Stimulated activated CD4-positive, alpha-beta T cell treated with anti-CD3 and anti-CD28 coated beads, Interleukin-4, amount 100 ng/mL, for 4 hours (primary cell): ENCODE measurements at places on chromosomes 1 and 21.

DNA sequence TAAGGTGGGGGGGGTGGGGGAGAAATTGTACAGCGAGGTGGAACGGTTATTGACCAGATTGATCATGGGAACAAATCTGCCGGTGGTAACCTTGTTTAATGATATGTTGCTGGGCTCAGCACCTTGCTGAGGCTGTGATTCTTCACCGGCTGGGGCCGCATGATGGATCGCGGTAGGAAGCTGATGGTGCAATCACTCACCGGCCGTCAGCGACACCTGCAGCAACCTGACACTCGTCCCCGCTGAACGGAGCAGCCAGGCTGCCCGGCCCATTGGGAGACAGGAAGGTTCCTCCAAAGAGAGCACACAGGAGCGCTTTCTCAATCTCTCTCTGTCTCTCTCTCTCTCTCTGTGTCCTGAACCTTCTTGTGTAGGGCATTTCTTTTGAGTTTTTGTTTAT is 128.5 kb upstream of the RRP15 start:
- DNase-seq: no peak

DNA sequence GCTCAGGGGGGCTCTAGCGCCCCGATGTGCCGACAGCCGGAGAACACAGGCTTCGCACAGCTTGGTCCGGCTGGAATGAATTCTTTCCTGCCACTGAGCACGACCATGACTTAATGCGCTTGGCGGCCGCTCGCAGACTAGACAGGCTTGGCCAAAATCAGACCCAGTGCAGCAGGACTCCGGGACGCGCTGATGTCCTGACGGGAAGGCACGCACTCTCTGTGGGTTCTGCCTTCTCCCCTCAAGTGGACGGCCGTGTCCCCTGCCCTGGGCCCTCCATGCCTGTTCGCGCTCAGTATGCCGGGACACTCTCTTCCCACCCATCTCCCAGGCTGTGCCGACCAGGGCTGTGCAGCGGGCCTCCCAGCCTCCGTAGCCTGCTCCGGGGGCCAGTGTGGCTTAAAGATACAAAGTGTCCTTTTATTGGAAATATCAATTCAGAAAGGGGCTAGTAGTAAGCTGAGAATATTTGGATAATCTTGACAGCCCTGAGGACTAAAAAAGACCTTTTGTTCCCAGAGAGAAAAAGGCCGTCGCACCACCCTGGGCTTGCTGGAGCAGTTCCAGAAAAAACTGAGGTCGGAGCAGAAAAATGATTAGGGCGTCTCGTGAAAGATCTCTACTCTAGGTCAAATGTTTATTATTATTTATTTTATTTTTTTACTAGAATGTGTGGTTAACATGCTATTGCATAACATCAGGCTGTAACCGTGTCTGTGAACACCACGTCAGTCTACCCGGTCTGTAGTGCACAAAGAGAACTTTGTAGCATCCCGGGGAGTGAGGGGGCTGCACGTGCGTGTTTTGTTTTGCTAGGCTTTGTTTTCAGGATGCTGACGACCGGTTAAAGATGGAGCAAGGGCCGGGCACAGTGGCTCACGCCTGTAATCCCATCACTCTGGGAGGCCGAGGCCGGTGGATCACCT is 88.1 kb upstream of the ARHGEF16 start:
- no peak for DNase-seq

- DNase-seq: peak; percentile 63
Measured at GRCh38 chr21:42513985-42514882, 582 bp downstream of the SLC37A1 start.

DNA sequence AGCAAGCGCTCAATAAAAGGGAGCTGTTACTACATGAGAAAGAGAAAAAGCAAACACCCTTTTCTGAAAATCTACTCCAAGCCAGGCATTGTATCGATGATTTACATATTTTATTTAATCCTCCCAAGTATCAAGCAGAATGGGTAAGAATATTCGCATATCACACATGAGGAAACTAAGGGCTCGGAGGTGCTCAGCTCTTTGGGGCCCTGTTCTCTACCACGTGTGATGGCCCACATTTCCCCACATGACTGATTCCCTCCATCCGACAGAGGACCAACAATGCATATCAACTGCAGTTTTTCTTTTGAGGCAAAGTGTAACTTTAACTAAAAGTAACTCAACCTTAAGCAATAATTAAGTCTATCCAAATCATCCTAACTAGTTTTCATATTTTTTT is 8.2 kb downstream of the ERI3 start:
- DNase-seq: no peak

DNA sequence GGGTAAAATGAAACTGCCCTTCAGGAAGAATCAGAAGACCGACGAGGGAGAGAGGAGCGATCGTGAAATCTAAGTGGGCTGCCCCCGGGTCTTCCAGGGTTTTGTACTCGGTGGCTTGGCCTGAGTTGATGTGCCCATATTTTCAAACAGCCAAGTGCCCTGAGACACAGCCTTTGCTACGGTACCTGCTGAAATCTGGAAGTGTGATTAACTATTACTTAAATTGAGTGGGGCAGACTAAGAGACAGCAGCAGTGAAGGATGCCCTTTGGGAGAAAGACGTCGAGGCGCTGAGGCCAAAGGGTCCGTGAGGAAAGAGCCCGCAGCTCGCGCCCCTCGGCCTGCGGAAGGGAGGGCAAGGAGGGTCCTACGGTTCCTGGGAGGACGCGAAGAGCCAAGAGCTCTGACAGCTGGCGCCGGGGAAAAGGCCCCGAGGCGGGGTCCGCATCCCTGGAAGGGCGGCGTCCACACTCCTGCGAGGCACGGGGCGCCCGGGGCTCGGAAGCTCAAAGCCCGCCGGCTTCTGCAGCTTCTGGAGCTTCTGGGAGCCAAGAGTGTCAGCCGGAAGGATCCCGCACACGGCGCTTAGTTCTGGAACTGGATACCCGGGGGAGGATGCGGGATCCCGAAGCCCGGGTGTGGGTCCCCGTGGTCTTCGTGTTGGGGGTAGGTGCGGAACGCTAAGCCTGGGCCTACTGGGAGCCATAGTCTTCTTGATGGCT is 15.4 kb upstream of the RNU1-4 start:
- DNase-seq: no peak

DNA sequence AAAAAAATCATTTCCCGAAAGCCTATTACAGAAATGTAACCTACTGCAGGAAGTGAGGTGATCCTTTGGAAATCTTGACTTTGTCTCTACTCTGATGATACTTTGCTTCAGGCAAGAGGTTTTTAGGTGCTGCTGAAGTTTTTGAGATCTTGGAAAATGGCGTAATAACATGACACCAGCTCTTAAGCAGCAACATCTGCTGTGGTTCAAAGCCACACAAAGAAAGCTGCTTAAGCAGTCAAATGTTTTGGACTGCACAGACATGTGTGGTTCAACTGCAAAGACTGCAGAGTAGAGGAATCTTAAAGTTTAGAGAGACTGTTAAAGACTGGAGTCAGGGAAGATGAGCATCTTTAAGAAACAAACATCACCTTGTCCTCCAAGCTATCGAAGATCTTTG is 139.0 kb downstream of the RASAL2 start:
- no peak for DNase-seq

DNA sequence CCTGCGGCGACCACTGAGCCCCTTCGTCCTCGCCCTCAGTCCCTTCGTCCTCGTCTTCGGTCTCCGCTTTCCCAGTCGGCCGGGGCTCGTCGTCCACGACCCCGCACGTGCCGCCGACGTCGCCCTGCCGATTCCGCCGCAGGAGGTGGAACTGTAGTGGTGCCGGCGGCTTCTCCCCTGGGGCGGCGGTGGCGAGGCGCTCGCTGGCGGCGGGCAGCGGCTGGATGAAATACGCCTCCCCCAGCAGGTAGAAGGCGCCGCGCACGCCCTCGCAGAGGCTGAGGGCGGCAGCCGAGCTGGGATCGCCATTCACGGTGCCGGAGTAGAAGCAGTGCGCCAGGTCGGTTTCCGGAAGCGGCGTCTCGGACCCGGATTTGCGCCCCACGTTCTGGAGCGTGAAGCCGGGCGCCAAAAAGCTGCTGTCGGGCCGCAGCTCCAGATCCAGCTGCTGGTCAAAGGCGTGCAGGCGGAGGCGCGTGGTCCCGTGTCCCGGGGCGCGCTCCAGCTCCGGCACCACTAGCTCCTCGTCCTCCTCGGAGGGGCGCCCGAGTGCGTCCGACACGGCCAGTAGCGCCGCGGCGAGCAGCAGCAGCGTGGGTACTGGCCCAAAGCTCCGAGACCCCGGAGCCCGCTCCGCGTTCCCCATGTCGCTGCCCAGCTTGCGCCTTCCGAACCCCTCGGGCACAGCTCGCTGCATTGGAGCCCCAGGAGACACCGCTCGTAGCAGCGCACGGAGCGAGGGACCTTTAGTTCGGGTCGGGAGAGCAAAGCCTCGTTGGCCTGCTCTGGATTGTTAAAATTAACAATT is 747 bp downstream of the ADAMTS1 start:
- DNase-seq: no peak

DNA sequence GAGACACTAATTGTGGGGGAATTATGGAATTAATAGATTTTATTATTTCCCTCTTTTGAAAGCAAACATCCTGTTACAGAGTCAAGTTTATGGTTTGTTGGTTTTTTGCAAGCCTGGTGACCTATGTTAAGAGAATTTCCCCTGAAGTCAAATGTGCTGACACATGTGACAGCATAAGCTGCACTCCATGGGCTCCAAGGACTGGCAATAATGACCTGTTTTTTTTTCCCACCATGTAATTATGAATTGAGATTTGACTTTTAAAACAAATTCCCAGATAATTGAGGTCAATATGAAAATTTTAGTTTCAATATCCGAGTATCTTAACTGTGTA is 242.5 kb upstream of the SGIP1 start:
- DNase-seq: no peak

DNA sequence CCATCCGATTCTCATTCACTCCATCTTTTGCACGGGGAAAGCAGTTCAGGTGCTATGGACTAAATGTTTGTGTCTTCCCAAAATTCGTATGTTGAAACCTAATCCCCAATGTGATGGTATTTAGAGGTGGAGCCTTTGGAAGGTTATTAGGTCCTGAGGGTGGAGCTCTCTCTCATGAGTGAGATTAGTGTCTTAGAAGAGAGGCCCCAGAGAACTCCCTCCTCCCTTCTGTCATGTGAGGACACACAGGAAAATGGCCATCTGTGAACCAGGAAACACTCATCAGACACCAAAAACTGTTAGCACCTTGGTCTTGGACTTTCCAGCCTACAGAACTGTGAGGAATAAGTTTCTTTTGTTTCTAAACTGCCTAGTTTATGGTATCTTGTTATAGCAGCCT is 15.8 kb upstream of the CCDC190 start:
- no peak for DNase-seq

GRCh38 chr1:22317231-22317919 is 134.3 kb upstream of the ZBTB40 start:
- DNase-seq: no peak

DNA sequence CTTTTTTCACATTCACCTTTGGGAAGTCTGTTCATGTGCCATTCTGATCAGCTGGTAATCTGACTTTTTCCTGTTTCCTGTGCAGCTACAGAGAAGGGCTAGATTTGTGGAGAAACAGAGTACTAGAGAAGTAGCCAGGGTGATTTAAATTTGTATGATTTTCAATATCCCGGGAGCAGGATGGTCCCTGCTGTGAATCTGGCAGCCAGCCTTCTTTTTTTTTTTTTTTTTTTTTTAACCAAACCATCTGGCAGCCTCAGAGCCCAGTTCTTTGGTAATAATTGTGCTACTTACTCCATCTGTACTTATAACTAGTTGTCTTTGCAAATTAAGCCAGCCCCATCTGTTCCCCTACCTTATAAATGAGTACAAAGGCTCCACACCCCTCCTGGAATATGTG is 248.6 kb upstream of the DEPDC1 start:
- no peak for DNase-seq

DNA sequence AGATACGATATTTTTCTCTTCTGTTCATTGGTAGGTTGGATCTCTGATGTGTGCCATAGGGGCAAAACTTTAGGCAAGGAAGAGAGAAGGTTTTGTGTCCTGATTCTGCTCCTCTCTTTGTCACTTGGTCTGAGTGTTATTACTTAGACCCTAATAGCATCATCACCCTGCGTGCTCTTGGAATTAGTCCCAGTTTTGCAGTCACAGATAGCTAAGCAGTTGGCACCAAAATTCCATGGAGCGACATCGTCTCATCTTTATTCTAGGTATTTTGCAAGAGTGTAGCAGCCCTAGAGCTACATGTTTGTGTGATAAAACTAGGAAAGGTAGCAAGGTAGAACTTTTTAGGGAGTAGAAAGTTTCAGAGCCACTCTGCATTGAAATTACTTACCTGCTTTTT is 23.8 kb downstream of the PIP5K1A start:
- no peak for DNase-seq

GRCh38 chr1:107095647-107096046 is 39.2 kb downstream of the PRMT6 start:
- DNase-seq: no peak

GRCh38 chr1:24235921-24236788 is 49.1 kb upstream of the IFNLR1 start:
- peak; percentile 23 for DNase-seq

DNA sequence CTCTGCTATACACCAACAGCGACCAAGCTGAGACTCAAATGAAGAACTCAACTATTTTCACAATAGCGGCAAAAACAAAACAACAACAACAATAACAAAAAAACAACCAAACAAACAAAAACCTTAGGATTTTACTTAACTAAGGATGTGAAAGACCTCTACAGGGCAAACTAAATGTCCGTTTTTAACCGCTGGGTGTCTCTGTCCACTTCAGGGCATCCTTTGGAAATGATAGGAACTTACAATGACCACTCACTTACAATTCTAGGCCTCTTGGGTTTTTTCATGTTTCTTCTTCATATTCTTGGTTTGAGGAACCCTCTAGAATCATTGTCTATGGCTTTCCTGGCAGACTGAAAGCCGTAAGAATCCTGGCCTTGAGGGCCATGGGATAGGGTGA is 134.0 kb upstream of the FAM78B start:
- DNase-seq: no peak

GRCh38 chr1:173660306-173660705 is 9.3 kb downstream of the ANKRD45 start:
- DNase-seq: no peak

DNA sequence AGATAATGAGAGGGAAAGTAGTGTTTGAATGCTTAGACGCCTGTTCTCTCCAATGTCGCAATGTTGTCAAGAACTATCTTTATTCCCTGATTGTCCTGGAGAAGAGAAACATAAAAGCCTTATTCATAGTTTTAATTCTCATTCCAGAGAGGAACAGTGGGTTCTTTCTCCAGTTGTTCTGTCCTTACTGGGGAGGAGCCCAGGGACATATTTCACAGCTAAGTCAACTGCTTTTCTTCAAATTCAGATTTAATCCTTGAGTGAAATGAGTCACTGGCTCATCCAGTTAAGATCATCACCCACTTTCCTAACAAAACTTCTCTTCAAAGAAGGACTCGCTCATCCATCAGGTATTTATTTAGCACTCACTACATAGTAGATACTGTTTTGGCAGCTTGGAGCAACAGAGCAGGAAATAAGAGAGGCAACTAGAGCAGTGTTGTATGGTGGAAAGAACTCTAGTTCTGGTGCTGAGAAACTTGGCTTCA is 365.7 kb upstream of the USP24 start:
- DNase-seq: no peak

- DNase-seq: peak; percentile 60
Measured at GRCh38 chr1:13730751-13731482, 30.9 kb downstream of the PRDM2 start.

- DNase-seq: no peak
Measured at GRCh38 chr1:247212012-247212411, 40.2 kb upstream of the ZNF124 start.

GRCh38 chr1:93749487-93749886 is 67.8 kb upstream of the BCAR3 start:
- no peak for DNase-seq

GRCh38 chr1:38454749-38455441 is 404.7 kb downstream of the RRAGC start:
- no peak for DNase-seq
